CD4-positive, alpha-beta T cell treated with Interleukin-2 at 100 ng/mL for 4 hours (primary cell): ENCODE measurements at places on chromosomes 2 and 18.
A peak's percentile ranks its signal among the peaks of the same experiment; 100 is the strongest.

DNA sequence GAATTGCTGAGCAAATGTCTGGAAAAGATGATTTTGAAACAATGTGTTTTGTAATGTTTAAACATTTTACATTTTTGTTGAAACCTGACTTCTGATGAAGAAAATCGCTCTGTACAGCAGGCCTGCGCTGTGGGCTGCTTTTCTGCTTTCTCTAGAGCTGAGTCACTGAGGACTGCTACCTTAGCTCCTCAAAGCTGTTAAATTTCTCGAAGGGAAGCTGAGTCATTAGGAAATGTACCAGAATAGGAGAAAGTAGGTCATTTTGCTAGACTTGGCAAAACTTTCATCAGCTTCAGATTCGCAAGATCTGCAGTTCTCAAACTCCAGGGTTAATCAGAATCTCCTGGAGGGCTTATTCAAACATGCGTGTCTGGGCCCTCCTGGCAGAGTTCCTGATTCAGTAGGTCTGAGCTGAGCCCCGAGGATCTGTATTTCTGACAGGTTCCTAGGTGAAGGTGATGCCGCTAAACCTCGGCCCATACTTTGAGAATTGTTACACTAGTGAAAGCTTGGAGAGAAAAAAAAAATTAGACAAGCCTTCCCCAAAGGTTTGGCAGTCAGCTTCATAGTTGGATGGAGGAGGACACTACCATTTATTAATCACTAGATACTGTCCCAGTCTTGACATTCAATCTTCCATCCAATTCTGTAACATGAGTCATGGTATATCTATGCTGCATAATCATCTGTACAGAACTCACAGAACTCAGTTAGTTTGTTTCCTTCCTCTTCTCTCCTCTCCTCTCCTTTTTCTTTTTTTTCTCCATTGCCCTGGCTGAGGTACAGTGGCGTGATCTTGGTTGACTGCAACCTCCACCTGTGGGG is 297.6 kb downstream of the PARD3B start:
- DNase-seq: peak; percentile 17

DNA sequence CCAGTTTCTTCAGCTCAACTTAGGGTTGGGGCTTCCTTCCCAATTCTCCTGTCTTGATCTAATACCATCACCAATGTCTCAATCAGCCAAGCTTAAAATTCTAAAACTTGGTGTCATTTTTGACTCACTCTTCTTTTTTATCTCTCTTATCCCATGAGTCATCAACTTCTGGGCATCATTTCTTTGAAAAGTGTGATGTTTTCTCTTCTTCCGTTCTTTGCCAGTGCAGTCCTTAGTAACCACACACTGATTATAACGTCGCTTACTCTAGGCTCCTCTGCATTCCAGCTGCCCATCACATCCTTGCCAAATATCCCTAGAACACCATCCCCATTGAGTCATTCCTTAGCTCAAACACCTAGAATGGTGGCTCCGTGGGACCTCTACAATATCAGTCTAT is 27.4 kb upstream of the MRO start:
- no peak for DNase-seq

GRCh38 chr2:55999790-56000189 is 76.2 kb upstream of the EFEMP1 start:
- DNase-seq: no peak

DNA sequence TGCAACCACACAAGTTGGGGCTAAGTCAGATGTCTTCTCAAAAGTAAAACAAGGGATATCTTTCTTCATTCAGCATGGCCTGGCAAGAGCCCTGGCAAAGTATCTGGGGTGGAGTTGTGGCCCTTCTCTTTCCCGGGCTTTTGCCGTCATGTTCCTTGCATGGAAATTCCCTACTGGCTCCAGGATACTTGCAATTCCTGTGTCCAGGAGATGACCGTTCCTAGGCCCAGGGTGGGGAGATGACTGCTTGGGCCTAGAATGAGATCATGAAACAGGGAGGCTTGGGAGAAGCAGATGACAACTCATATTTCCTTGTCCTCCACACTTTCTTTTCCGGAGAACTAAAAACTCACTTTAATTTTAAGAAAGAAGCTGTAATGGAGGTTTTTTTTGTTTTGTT is 60.9 kb downstream of the TGIF1 start:
- DNase-seq: no peak

DNA sequence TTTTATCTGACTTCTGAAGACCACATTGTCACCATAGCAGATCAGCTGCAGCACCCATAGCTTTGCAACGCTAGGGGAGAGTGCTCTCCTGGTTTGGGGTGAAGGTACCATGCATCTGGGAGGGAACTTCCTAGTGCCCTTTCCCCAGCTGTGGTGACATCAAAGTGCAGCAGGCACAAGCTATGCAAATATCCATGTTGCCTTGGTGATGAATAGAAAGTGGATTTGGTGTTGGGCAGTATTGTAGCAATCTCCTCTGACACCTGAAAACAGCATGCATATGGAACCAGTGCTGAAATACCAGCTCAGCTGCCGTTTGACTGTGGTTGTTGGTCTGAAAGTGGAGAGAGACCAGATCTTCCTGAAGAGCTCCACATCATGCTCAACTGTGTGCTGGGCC is 37.1 kb downstream of the BCL2L11 start:
- DNase-seq: no peak

DNA sequence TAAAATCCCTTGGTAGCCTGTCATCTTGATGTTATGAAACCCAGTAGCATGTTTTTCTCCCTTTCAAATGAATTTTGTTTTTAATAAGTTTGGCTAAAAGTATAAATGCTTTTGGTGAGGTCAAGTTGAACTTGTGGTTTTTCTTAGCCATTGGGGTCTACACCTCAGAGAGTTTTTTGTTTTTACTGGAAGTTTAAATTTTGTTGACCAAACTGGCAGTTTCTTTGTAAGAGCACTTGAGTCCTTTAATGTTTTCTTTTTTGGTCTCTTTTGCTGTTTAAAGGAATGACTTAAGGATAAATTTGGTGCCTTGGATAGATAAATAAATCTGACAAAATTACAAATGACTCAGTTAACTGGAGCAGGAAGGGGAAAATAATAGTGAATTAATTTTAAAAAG is 577.3 kb downstream of the SATB2 start:
- DNase-seq: no peak

DNA sequence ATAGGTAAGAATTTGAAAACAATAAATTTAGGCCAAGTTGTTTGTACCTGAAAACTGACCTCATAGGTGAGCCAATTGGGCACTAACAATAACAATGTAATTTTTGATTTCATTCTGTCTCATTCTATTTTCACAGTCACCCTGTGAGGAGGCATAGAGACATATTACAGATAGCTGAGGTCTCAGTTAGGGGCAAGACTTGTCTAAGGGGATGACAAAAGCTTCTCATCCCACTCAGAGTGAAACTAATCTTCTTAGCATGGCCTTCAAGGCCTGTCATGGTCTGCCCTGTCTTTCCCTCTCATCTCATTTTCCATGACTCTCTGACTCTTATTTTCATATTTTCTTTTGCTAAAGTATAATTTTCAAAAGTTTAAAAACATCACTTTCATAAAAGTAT is 562.0 kb upstream of the TNP1 start:
- no peak for DNase-seq

GRCh38 chr18:40949114-40949950 is 1005.7 kb upstream of the PIK3C3 start:
- DNase-seq: no peak

- DNase-seq: peak; percentile 64
These were observed 234.4 kb upstream of the EPAS1 start for GRCh38 chr2:46062637-46063412.

DNA sequence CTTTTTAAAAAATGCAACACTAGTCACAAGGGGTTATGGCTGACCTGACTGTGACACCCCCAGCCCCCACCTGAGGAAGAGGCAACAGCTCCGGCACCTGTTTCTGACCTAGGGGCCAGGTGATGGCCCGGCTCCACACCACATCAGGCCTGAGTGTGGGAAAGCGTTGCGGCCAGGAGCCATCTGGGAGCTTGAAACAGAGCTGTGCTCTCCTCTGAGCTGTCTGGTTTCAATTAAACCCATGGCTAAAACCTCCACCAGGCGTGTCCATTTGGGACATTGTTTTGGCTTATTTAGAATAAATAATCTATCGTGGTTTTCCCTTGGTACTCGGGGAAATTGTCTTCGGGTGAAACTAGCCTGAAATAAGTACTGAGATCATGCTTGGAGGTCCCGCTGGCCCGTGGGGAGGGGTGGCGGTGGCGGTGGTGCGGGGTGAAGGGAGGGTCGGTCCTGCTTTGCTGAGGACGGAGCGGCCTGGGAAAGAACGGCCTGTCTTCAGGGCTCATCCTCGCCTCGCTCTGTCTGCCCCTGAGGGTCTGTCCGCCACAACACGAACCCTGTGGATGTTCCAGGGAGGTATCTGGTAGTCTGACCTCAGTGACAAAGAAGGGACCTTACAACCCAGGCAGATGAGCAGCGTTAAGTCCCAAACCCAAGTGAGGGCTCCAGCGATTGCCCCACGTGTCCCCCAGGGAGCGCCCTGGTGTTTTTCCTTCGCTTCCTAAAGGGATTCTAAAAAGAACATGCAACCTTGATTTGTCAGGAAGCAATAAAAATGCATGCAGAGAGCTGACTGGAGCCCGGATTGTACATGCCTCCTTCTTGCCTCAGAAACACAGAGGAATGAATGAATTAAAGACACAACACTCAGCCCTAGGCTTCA is 58.7 kb downstream of the IL1RL2 start:
- DNase-seq: no peak

DNA sequence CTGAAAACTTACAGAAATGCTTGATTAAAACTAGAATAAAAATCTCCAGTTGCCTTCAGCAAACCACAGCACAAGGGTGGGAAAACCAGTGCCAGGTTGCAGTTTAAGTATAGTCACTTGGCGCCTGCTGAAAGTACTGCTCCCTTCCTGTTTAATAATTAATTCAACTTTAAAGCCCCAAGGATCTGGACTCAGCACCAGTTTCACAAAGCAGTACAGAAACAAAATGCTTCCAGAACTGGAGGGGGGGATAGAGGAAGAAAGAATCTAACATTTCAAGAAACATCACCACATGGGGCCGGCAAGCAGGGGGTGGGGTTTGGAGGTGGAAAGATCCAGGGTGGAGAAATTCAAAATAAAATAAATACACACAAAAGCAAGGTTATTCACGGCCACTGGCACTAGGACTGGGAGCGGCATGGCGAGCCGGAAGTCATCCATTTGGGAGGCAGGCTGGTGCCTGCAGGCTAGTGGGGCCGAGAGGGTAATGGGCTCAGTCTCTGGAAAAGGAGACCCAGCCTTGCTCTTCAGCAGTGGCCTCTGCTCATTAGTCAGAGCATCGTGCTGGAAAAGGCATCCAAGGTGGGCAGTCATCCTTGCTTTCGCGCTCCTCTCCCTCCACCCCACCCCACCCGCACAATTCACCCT is 85.8 kb downstream of the POU3F3 start:
- no peak for DNase-seq

DNA sequence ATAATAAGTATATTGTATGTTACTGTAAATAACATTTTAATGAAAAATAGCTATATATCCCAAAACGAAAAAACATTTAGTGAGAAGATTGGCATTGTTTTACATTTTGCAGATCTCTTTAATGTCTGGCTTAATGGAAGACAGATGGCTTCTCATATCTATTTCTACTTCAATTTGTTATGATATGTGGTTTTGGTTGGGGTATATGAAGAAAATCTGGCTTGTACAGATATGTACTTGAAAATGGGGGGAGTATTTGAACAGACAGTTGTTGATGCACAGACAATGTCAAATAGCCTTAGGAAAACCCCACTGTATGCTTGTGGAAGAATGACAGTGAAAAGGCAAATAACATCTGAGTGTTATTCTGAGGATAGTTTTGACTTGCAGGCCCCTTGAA is 23.6 kb upstream of the GMCL1 start:
- DNase-seq: no peak

DNA sequence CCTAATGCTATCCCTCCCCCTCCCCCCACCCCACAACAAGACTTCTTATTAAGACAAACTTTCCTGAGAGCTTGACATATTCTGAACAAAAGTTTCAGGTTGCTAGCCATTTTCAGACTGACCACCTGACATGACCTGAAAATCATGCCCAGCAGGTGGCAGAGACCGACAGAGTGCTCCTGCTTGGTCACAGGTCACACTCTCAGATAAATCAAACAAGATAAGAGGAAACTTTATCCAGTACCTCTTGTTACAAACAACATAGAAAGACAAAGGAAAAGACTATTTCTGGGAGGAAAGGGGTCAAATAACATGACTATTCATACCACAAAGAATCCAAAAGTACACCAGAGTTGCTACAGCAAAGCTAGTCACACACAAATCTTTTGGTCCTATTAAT is 107.4 kb downstream of the TMEM200C start:
- DNase-seq: no peak

DNA sequence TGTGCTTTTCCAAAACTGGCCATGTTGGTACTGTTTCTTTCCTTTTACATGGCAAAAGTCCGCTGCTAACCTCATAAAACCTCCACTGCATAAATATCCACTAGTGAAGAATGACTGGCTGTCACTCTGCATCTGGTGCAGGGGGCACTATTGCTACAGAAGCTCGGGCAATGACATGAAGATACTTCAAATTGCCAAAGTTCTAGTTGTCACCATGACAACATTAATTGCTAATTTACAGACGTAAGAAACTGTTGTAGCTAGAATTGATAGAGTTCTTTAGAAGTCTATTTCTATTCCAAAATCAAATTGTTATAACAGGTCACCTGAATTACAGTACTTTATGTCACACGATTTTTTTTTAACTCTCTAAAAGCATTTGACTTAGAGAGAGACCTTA is 845 bp downstream of the CFAP210 start:
- DNase-seq: peak; percentile 30

- no peak for DNase-seq
These were observed 57.2 kb downstream of the CYB5A start for GRCh38 chr18:74234326-74235171.

- no peak for DNase-seq
These were observed 3.4 kb downstream of the MBP start for GRCh38 chr18:77129150-77129551.

- no peak for DNase-seq
These were observed 24.2 kb upstream of the CXXC1 start for GRCh38 chr18:50311650-50312049.

DNA sequence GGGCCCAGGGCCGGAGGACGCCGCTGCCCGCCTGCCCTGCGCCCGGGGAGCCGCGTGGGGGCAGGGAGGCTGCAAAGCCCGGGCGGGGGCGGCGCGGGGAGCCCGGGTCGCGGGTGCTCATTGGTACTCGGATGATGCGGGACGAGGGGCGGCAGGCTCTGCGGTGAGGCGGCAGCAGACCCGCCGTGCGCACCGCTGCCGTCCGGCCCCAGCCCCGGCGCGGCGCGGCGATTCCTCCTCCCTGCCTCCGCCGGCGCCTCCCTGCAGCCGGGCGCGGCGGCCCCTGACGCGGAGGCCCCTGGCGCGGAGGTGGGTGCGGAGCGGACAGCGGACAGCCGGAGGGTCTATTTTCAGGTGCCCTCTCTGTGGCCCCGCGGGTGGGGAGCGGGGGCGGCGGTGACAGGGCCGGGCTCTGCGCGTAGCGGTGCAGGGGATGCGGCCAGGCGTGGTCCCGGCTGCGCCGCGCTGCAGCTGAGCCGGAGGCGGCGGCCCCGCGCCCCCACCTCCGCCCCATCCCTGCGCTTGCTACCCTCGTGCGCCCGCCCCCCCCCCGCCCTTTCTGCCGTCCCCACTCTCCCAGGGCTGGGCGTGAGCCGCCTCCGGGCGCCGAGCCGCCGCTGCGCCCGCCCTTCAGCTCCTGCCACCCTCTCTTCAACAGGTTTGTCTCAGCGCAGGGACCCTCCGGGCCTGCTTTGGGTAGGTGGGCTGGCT is 640 bp downstream of the SPTBN1 start:
- no peak for DNase-seq
